Anterior cingulate cortex (tissue), 58 donors: ENCODE measurements at places on chromosomes 3 and 15.
A peak's percentile ranks its signal among the peaks of the same experiment; 100 is the strongest.

- DNase-seq: no peak
Measured at GRCh38 chr3:189202583-189202982, 30.8 kb downstream of the TPRG1 start.

GRCh38 chr3:64943866-64944265 lies 256.1 kb upstream of the ADAMTS9 start:
- DNase-seq: no peak

- DNase-seq: no peak
Measured at GRCh38 chr3:49654955-49655556, 19.1 kb upstream of the APEH start.

DNA sequence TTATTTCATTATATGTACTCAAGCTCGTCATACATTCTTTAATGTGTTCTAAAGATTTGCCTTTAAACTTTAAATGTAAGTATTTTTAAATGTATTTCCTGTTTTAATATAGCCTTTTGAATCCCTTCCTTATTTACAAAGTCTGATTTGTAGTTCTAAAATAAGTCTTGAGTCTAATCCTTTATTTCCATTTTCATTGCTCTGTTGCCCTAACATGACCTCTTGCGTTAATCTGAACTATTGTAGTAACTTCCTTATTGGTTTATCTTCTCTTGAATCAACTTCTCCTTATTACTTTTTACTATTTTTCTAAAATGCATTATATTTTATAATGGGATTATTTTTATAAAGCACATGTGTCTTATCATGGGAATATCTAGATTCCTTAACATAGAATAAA lies 24.0 kb downstream of the KNL1 start:
- DNase-seq: no peak

- DNase-seq: no peak
Measured at GRCh38 chr3:10770981-10771380, 45.0 kb upstream of the SLC6A11 start.

DNA sequence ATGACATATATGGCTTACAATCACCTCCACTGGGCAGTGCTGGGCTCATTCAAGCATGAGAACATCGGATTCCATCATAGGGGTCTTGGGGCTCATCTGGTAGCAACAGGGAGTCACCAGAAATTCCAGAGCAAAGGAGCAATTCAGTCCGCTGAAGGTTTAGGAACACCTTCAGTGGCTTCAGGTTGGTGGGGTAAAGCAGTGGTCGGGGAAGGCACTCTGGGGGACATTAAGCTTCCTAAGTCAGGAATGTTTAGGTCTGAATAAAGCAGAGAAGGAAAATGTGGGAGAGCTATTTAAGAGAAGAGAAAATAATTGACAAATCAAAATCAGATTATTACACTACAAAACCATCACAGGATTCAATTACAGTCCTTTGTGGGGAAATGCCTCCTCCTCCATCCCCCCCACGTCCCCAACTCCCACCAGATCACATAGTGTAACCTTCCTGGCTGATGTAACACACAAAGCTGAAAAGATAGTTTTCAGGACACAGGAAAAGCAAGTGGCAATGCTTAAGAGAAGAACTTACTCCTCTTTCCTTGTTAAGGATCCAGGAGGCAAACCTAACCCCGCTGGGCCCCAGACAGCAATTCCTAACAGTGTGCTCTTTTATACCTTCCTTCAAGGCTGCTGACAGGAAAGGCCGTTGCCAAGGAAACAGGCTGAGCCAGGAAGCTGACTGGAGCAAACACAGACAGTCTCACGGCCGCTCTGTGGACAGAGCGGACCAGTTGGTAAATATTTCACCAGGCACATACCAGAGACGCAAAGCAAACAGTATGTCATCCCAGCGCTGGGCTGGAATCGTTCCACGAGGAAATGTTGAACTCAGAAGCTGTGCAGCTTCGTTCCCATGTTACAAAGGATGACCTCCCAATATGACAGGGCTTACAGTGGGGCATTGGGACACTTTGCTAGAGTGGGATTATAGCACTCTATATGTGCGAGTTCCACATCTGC lies 57.5 kb upstream of the LMCD1 start:
- peak; percentile 15 for DNase-seq

GRCh38 chr3:192307631-192308030 lies 419.7 kb downstream of the FGF12 start:
- no peak for DNase-seq

GRCh38 chr3:126083511-126083912 lies 412 bp downstream of the SLC41A3 start:
- DNase-seq: no peak

GRCh38 chr15:24150542-24150941 lies 463.4 kb upstream of the NDN start:
- DNase-seq: no peak

GRCh38 chr3:27573780-27574437 lies 89.7 kb upstream of the SLC4A7 start:
- DNase-seq: no peak

DNA sequence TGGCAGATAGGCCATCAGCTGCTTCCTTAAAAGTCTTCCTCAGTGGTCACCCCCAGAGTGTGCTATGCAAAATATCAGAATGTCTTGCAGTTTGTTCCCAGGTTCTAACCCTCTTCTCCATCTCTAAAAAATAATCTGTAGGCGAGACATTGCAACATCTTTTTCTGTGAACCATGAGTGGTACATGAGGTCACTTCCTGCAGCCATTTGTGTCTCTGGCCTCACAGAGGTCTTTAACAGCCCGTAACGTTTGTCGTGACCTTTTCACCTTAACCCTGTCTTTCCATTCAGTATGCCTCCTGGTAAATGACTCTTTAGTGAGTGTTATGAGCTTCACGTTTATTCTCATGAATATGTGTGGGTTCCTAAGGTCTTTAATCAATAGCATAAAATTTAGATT lies 145.4 kb downstream of the KLHL25 start:
- no peak for DNase-seq

DNA sequence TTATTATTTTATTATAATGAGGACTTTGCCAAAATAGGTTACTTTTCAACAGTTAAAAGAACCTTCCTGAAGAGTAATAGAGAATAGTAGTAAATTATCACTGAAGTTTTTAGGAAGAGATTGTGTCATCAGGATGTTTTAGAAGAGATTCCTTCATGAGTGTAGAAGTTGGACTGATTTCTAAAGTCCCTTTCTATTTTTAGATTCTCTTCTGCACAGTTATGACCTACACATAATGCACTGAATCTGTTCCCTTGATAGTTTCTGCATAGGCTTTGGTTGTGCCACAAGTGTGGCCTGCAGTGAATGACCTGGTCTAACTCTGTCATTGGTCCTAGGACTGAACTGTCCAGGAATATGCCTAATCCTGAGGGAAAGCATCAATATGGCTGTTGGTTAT lies 23.9 kb downstream of the SLC35A5 start:
- no peak for DNase-seq

GRCh38 chr3:127709320-127710060 lies 36.7 kb downstream of the ABTB1 start:
- DNase-seq: no peak

DNA sequence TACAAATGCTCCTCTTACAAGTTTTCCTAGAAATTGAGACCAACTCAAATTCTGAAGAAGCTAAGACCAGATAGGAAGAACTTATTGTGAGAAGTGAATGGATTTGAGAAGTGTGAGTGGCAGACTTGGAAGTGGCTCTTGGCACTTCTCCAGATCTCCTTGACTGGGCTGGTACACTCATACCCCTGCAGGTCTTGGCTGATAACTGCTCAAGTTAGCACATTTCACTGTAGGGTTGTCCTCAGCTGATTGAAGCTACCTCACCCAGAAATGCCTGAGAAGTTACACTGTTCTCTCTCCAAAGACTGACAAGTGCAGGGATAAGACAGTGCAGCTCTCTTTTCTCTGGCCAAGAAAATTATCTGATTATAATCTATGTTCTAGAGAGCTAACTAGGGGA lies 16.5 kb upstream of the CLDN1 start:
- DNase-seq: no peak

- DNase-seq: no peak
Measured at GRCh38 chr3:65861718-65862117, 177.0 kb downstream of the MAGI1 start.

DNA sequence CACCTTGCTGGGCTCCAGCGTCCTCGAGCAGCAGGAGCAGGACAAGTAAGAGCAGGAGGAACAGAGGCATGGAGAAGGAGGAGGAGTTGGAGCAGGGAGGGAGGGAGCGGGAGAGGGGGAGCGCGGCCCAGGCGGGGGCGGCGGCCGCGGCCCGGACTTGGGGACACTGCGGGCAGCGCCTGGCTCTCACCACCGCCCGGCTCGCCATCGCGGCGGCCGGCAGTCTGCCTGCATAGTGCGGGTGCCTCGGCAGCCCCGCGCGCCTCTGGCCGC lies 440 bp downstream of the DCBLD2 start:
- peak; percentile 55 for DNase-seq

- no peak for DNase-seq
Measured at GRCh38 chr3:150271591-150271960, 136.5 kb upstream of the TSC22D2 start.

- no peak for DNase-seq
Measured at GRCh38 chr3:178807694-178808093, 263.9 kb downstream of the ZMAT3 start.

GRCh38 chr3:182973047-182973446 lies 7.3 kb downstream of the DCUN1D1 start:
- DNase-seq: no peak

DNA sequence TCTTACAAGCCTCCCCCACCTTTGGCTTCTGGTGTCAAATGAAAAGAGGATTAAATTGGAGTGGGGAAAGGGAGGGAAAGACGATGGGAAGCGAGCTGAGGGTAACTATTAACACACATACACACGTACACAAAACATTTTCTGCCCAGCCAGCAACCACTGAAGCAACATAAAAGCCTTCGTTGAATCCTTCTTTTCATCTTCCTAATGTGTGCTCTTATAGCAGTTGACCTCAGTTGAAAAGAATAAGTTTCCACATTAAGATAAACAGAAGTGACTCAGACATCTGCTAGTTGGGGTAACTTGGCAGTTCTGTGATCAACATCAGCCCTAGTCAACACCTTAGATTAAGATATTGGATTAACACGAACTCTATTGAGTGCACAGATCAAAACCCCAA lies 558.5 kb downstream of the MECOM start:
- DNase-seq: no peak

GRCh38 chr15:41660235-41661077 lies at the start of gene MGA:
TSS of gene MGA (plus strand) at chr15:41660405.
- DNase-seq: peak; percentile 72

- DNase-seq: no peak
Measured at GRCh38 chr3:97138914-97139541, 324.6 kb downstream of the EPHA6 start.

- no peak for DNase-seq
Measured at GRCh38 chr3:138060792-138061191, 50.8 kb downstream of the CLDN18 start.

- no peak for DNase-seq
Measured at GRCh38 chr3:112687211-112687610, 46.3 kb upstream of the CCDC80 start.

DNA sequence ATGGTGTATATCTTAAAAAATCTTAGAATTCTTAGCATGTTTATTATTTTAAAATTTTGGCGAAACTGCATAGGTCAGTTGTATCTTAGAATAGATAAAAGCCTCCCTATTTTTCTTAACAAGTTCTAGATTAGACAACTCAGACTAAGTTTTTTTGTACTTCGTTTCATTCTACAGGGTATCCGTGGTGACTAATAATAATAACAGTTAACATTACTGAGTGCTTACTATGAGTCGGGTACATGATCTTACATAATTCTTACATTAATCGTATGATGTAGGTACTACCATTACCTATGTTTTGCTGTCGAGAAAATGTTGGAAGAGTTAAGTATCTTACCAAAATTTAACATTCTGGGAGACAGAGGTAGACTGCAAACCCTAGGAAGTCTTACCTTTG lies 60.7 kb downstream of the UBE2E2 start:
- DNase-seq: no peak

- no peak for DNase-seq
Measured at GRCh38 chr3:88640581-88640980, 466.8 kb upstream of the EPHA3 start.

DNA sequence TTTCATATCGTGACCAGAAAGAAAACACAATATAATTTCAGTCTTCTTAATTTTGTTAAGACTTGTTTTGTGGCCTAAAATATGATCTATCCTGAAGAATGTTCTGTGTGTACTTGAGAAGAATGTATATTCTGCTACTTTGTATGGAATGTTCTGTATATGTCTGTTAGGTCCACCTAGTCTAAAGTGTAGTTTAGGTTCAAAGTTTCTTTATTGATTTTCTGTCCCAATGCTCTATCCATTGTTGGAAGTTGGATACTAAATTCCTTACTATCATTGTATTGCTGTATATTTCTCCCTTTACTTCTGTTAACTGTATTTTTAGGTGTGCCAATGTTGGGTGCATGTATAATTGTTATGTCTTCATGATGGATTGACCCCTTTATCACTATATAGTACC lies 21.2 kb downstream of the OR5AC2 start:
- no peak for DNase-seq

GRCh38 chr15:82890338-82890994 lies 62.1 kb downstream of the HOMER2 start:
- DNase-seq: no peak

- DNase-seq: no peak
Measured at GRCh38 chr3:141064255-141064926, 13.2 kb downstream of the SPSB4 start.

- DNase-seq: no peak
Measured at GRCh38 chr15:52028431-52029093, 9.5 kb downstream of the MAPK6 start.

DNA sequence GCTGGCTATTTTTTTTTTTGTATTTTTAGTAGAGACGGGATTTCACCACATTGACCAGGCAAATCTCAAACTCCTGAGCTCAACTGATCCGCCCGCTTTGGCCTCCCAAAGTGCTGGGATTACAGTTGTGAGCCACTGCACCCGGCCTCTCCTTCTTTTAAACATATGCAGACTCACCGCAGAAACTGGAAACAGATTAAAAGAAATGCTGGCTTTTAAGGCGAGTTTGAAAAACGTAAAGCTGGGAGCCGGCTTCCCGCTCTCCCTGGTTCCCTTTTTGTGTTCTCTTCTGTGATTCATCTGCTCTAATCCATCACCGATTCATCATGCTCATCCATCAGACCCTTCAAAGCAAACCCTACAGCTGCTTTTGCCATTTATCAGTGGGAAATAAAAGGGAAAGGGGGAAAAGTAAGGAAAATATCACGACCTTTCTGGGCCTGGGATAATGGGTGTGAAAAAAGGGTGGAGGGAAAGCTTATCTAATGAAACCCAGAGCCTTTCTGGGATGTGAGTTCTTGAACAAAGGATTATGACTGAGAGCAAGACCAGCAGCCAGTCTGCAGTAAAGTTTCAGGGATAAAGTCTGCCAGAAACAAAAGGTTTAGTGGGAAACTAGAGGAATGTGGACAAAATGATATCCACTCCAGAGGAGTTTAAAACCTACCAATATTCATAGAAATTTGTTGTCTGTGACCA lies 92.3 kb upstream of the LRIG1 start:
- no peak for DNase-seq
